ENCODE measurements at places on chromosomes 1 and 21. TPM values are rescaled to one million over a fixed set of nuclear protein-coding genes. Genes with fewer than 3 reads are reported as not detected.

Gene COL18A1
- 192 TPM for total RNA-seq

Gene HPCA
- not detected for total RNA-seq

Gene C1QC
- total RNA-seq: not detected

Gene CYP4A11
- not detected for total RNA-seq

Gene OR2W3
- total RNA-seq: 0.12 TPM

Gene MAEL
- total RNA-seq: not detected

Gene GLMN
- total RNA-seq: 7.0 TPM

Gene B3GALT6
- total RNA-seq: 34.2 TPM

Gene ATP6V1G3
- total RNA-seq: 0.23 TPM

Gene UAP1
- 56.1 TPM for total RNA-seq

Gene OR2L13
- not detected for total RNA-seq

Gene PDZK1IP1
- not detected for total RNA-seq

Gene AMPD1
- not detected for total RNA-seq

Gene AQP10
- not detected for total RNA-seq

Gene INSRR
- total RNA-seq: not detected

Gene TOE1
- 5.0 TPM for total RNA-seq

Measured in pericardium fibroblast (primary cell).